ENCODE measurements at places on chromosomes 2 and 18.

GRCh38 chr2:186889101-186889879 lies 40.3 kb upstream of the ZSWIM2 start:
- peak overlapping the region; percentile 8 for H3K27ac ChIP-seq
- H3K27me3 ChIP-seq, result no peaks in the 10 kb centered on the region

- H3K4me1 ChIP-seq, result no peaks in the 10 kb centered on the region
- H3K27ac ChIP-seq, result no peak overlapping the region
- H3K4me3 ChIP-seq, result no peak overlapping the region
- no peak for DNase-seq
- H3K27me3 ChIP-seq, result no peaks in the 10 kb centered on the region
- no peaks in the 10 kb centered on the region for H3K36me3 ChIP-seq
These were observed 275.3 kb downstream of the CDH2 start for GRCh38 chr18:27901424-27902226.

DNA sequence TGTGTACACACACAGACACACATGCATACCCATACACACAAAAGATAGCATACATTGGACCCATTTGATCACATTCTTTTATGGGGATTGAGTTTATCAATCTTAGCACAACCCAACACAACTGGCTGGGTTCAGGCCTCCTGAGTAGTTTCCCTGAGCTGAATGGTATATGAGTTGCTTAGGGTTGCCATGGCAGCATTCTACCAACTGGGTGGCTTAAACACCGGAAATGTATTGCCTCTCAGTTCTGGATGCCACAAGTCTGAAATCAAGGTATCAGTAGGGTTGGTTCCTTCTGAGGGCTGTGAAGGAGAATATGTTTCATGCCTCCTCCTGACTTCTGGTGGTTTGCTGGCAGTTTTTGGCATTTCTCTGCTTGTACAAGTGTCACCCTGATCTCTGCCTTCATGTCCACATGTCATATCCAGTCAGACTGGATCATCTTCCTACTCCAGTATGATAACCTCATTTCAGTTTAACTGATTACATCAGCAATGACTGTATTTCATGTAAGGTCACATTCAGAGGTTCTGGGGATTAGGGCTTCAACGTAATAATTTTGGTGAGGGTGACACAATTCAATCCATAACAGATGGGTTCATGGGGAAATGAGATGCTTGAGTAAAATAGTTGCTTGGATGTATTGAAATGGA lies 212.7 kb downstream of the KCNE4 start:
- no peaks in the 10 kb centered on the region for H3K4me1 ChIP-seq
- H3K27ac ChIP-seq, result no peak overlapping the region
- DNase-seq, result no peak
- no peaks in the 10 kb centered on the region for H3K27me3 ChIP-seq
- H3K36me3 ChIP-seq, result no peaks in the 10 kb centered on the region

DNA sequence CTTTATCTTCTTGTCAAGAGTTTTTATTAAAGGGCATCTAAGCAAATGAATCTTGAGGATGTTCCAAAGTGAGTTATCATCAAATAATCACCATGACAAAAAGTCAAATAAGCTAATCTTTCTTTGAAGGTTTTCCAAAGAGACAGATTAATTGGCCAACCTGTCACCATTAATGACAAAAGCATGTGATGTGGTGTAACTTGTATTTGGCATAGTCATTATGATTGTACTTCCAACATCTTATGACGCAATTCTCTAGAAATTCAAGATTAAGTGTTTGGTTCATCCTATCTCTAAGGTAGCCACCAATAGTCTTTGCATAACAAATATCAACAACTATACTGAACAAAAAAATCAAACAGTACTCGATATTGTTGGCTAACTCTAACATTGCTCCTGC lies 28.6 kb downstream of the RBMS1 start:
- no peak overlapping the region for H3K4me3 ChIP-seq
- no peaks in the 10 kb centered on the region for H3K4me1 ChIP-seq
- no peaks in the 10 kb centered on the region for H3K27me3 ChIP-seq
- H3K27ac ChIP-seq, result no peak overlapping the region
- no peaks in the 10 kb centered on the region for H3K36me3 ChIP-seq

- H3K4me3 ChIP-seq, result no peak overlapping the region
- no peaks in the 10 kb centered on the region for H3K27me3 ChIP-seq
- no peak overlapping the region for H3K27ac ChIP-seq
- H3K36me3 ChIP-seq, result no peaks in the 10 kb centered on the region
- DNase-seq, result no peak
These were observed 1549.7 kb upstream of the ACVR2A start for GRCh38 chr2:146295080-146295670.
